CD4-positive, alpha-beta T cell treated with Interleukin-17A for 1 hour (primary cell): ENCODE measurements at places on chromosomes 5 and 9.
A peak's percentile ranks its signal among the peaks of the same experiment; 100 is the strongest.

DNA sequence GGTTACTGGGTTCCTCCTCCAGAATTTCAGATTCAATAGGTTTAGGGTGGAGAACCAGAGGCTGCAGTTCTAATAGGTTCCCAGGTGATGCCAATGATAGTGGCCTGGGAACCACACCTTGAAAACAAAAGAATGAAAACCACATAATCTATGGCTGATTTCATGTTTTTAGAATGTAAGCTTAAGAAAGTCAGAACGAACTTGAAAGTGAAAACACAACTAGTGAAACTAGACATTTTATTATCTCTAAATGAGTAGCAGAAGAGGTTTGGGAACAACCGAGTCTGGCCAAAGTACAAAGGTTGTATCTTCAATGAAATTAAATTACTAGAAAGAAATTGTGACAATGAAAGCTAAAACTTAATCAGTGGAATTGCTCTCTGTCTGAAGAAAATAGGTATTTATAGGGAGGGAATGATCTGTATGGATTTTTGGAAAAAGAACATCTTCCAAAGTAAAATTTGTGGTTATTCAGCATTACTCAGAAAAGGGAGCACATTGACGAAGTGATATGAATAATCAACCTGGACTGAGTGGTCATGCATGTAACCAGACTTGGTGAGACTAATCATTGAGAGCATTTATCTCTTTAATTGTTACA lies 24.9 kb upstream of the CEP120 start:
- DNase-seq: no peak

GRCh38 chr5:131209506-131210150 lies 38.9 kb downstream of the LYRM7 start:
- DNase-seq: peak; percentile 88

DNA sequence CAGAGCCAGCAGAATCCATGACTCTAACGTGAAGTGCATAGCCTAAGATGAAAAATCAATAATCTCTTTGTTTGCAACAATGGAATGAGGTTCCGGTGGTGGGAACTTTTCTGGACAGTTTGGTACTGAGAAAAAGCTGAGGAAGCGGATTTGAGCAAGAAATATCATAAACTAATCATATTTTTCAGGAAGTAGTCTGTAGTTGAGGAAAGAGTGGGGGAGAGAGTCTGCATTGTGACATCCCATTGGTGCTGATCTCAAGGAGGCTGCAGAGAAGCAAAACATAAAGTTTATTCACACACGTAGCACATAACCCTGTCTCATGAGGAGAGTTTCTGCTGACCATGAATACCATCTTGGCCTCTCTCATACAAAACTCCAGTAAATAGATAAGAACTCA lies 15.8 kb upstream of the FCHO2 start:
- DNase-seq: no peak

DNA sequence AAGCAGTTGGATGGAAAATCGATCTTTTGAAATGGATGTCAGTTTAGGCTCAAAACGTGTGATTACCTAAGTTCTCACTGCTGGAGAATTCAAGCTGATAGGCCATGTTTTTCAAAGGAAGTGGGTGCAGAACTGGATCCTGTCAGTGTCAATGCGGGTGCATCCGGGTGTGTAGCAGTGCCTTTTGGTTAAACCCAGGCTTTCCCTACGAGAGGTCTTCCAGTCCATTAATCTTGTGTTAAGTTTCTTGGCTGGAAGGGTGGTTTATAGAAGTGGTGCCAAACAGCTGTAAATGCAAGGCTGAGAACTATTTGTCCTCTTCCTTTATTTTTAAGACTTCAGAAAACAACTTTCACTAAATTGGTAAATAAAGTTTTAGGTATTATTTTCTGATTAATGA lies 71.9 kb downstream of the DAPK1 start:
- DNase-seq: no peak

GRCh38 chr9:4987961-4988421 lies 2.9 kb downstream of the JAK2 start:
- DNase-seq: peak; percentile 78

DNA sequence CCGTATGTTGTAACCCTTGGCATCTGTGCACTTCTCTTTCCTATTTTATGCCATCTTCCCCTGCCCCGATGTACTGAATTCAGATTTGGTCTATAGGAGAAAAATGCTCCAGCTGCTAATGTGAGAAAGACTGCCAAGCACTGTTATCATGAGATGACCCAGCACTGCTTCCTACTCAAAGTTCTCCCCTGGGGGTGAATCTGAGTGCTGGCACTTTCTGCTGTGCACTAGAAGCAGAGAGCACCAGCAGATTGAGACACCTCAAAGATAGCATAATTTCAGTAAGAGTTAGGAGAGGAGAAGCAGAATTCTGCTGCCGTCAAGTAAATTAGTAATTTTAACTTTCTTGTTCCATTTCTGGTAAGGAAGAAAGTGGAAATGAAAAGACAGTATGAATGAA lies 92.8 kb upstream of the ACOT12 start:
- no peak for DNase-seq

- no peak for DNase-seq
Observed at GRCh38 chr9:75601280-75601679, 289.2 kb upstream of the PCSK5 start.

- DNase-seq: no peak
Observed at GRCh38 chr9:14311171-14311949, 2.6 kb downstream of the NFIB start.

GRCh38 chr9:72586388-72587130 lies 65.2 kb downstream of the TMC1 start:
- DNase-seq: peak; percentile 46

DNA sequence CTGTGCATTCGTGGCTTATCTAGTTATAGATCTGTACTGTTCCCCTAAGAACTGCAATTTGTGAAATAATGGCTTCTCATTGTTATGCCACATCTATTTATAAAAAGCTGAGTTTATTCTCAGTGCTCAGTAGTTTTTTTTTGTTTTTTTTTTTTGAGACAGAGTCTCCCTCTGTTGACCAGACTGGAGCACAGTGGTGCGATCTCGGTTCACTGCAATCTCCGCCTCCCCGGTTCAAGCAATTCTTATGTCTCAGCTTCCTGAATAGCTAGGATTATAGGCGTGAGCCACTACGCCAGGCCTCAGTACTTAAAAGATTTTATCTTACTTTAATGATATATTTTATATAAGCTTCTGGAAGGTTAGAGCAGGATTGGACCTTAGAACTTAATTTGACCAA lies 19.0 kb downstream of the SEC61B start:
- DNase-seq: no peak

- DNase-seq: no peak
Observed at GRCh38 chr5:2746561-2747032, 4.9 kb downstream of the IRX2 start.

DNA sequence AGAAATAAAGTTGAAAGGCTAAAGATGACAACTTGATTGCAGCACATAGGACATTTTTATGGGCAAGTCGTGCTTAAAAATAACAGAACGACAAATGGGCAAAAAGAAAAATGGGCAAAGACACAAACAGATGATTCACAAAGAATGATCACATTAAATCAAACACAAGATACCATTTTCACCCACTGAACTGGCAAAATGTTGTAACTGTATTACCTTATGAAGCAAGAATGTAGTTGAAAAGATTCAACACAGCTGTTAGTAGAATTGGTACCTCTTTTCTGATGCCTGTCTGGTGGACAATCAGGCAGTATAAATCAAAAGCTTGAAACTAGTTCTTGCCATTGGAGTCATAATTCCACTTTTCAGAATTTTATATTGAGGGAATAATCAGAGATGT lies 81.0 kb upstream of the PALM2AKAP2 start:
- no peak for DNase-seq

DNA sequence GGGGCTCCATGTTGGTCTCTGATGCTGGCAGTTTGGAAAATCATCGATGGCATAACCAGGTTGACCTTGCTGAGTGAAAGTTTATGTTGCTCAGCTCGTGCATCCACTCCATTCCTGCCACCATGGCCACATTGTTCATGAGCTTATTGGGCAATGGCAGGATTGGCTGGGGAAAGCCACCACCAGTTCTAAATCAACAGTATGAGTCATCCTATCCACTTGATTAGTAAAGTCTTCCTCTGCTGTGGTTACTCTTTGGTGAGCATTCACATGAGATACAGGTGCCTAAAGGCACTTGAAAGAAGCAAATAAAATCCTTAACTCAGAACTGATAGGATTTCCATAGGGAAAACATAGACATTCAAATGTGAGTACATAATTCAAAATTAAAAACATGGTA lies 131.8 kb upstream of the FBN2 start:
- DNase-seq: no peak

DNA sequence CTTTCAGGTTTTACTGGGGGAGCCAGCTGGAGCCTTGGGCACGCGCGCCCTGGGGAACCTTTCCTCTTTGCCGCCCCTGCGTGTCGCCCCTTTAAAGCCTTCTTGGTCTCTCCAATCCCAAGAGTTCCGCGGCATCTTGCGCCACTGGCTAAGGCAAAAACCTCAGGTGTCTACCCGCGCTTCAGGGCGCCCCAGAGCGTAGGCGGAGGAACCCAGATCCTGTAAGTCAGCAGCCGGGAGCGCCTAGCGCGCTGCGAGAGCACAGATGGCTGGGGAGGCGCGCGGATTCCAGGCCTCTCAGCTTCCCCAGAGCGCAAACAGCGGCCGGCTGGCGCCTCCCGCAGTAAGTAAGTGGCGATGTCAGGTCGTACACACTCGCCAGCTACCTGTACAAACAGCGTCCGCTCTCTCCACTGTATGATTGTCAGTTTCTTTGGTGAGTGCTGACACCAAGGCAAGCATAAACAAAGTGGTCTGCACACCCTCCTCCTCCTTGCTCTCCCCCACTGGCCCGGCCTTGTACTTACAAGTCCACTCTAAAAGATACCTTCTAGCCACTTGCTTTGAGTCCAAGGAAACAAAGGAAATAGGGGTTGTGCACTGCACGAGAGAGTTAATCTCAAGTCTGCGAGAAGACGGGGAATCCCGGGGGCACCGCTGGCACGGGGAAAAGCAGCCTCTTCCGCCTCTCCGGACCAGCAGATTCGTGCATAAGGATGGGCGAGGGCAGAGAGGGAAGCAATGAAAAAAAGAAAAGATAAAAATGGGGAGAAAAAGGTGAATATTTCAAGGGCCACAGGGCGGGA lies 2.9 kb downstream of the HTR1A start:
- DNase-seq: no peak

- DNase-seq: no peak
Observed at GRCh38 chr5:14261235-14261634, 118.1 kb downstream of the TRIO start.

DNA sequence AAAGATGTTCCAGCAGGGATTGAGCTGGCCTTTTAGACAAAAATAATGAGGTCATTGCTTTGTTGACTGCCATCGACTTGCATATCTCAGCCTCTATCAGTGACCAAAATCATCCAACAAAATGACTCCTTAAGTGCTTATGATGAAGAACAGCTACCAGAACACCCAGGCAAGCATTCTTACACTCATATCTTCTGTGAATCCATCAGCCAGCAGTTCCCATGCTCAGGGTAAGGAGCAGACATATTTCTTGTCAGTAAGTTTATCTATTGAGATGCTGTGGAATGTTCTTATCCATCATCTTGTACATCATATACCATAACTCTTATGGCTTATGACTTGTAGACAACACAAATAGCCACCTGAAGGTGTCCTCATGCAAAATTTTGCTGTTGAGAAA lies 20.2 kb upstream of the SPDL1 start:
- DNase-seq: no peak

- DNase-seq: no peak
Observed at GRCh38 chr9:131279863-131280570, 3.7 kb upstream of the FAM78A start.

GRCh38 chr9:130537346-130538050 lies 41.9 kb upstream of the FUBP3 start:
- DNase-seq: no peak

DNA sequence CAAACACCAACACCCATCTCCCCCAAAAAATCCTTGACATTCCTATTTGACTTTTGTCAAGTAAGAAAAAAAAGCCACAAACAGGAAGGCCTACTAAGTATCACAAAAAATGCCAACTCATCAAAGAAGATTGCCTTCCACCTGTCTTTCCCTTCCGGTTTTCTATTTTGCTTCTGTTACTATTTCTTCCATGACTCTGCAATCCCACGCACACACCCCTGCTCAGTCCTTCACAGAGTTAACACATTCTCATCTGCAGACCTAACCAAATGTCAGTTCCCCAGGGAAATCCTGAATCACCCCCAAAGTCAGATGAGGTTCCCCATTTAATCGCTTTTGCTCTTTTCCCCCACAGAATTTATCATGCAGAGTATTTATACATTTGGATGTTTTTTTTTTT lies 15.1 kb downstream of the LPAR1 start:
- no peak for DNase-seq

DNA sequence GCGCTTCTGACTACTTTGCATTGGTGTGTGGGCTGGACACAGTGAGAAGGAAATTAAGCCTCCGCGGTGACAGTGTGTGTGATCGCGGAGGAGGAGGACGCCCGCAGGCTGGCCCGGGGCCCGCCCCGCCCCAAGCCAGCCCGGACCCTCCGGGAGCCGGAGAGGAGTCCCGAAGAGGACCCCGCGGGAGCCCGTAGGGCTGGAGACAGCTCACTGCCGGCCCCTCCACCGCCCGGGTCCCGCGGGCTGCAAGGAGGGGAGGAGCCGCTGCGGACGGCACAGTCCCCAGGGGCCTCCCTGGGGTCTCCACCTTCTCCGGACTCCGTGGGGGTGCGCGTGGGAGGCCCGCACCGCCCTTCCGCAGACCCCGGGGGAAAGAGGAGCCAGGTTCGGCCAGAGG lies 146.4 kb upstream of the ERCC6L2 start:
- DNase-seq: no peak

- DNase-seq: no peak
Observed at GRCh38 chr9:134390947-134391318, 64.7 kb downstream of the RXRA start.

DNA sequence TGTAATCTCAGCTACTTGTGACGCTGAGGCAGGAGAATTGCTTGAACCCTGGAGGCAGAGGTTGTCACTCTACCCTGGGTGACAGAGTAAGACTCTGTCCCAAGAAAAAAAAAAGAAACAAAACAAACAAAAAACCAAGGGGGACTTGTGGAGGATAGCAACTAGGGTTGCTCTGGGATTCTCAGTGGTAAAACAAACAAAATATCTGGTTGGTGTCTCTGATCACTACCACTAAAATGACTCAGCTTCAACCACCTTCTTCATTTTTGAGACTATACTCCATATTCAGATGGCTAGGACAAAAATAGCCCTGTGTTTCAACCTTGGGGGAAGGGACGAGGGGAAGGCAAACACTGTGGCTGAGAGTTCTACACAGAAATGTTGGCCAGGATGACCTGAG lies 110.3 kb downstream of the ARRDC3 start:
- DNase-seq: no peak

DNA sequence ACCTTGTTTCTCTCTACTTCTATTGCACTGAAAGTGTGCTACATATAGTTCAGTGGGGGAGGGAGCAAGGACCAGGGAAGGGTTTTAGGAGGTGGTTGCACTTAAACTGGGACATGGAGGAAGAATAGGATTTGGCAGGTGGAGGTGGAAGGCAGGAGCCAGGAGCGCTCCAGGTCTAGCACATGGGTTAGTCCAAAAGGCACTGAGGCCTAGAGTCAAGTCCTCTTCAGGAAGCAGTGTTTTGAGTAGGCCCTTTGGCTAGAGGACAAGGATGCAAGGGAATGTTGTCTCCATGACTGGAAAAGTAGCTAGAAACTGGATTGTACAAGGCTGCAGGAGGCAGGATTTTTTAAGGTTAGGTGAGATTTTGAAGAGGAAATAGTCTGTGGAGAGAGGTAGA lies 31.5 kb downstream of the AOPEP start:
- no peak for DNase-seq
